ENCODE measurements at places on chromosomes 5 and 9. TPM values are rescaled to one million over a fixed set of nuclear protein-coding genes. Genes with fewer than 3 reads are reported as not detected.

PCDHB2 gene
- 1.3 TPM for total RNA-seq

CATSPER3 gene
- under 0.01 TPM for total RNA-seq

PPP6C gene
- total RNA-seq = 15.3 TPM

SOX30 gene
- total RNA-seq = not detected

GPX8 gene
- total RNA-seq = 2.0 TPM

LOX gene
- 29.6 TPM for total RNA-seq

FGF1 gene
- under 0.01 TPM for total RNA-seq

PLPPR1 gene
- total RNA-seq = under 0.01 TPM

ZNF782 gene
- 2.0 TPM for total RNA-seq

ORM2 gene
- total RNA-seq = not detected

SGTB gene
- total RNA-seq = 9.4 TPM

TNC gene
- total RNA-seq = 0.22 TPM

AK8 gene
- not detected for total RNA-seq

CD14 gene
- total RNA-seq = 1.1 TPM

SLC36A2 gene
- total RNA-seq = not detected

IRGM gene
- not detected for total RNA-seq

C5orf52 gene
- not detected for total RNA-seq

ZNG1A gene
- 10.7 TPM for total RNA-seq

ARL14EPL gene
- under 0.01 TPM for total RNA-seq

SEMA5A gene
- total RNA-seq = 0.44 TPM

EGFL7 gene
- 330 TPM for total RNA-seq

SPATA31C1 gene
- not detected for total RNA-seq

C5orf58 gene
- not detected for total RNA-seq

NR6A1 gene
- total RNA-seq = 0.22 TPM

PRRX2 gene
- 0.44 TPM for total RNA-seq

HTR1A gene
- total RNA-seq = not detected

SPINK6 gene
- not detected for total RNA-seq

ADAMTSL1 gene
- total RNA-seq = 0.99 TPM

CCL28 gene
- 0.65 TPM for total RNA-seq

LRRC19 gene
- not detected for total RNA-seq

PAPPA gene
- total RNA-seq = 0.44 TPM

MAML1 gene
- total RNA-seq = 5.4 TPM

SPATA31E1 gene
- not detected for total RNA-seq

GLRA1 gene
- total RNA-seq = not detected

GAPT gene
- total RNA-seq = not detected

LTC4S gene
- total RNA-seq = 0.79 TPM

Measured in lung microvascular endothelial cell (primary cell).